Type B pancreatic cell (in vitro differentiated cells): ENCODE measurements at places on chromosomes 12 and 14.
A peak's percentile ranks its signal among the peaks of the same experiment; 100 is the strongest.

- DNase-seq = no peak
Observed at GRCh38 chr12:48978741-48979601, 849 bp downstream of the WNT1 start.

DNA sequence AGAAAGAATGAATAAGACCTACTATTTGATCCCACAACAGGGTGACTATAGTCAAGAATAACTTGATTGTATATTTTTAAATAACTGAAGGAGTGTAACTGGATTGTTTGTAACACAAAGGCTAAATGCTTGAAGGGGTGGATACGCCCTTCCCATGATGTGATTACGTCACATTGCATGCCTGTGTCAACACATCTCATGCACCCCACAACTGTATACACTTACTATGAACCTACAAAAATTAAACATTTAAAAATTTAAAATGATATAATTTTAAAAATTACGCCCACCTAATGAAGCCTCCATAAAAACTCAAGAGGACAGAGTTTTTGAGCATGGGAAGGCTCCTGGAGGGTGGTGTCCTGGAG lies 94.5 kb downstream of the SCARB1 start:
- no peak for DNase-seq

GRCh38 chr12:53754633-53755264 lies 3.0 kb upstream of the CISTR start:
- no peak for DNase-seq

DNA sequence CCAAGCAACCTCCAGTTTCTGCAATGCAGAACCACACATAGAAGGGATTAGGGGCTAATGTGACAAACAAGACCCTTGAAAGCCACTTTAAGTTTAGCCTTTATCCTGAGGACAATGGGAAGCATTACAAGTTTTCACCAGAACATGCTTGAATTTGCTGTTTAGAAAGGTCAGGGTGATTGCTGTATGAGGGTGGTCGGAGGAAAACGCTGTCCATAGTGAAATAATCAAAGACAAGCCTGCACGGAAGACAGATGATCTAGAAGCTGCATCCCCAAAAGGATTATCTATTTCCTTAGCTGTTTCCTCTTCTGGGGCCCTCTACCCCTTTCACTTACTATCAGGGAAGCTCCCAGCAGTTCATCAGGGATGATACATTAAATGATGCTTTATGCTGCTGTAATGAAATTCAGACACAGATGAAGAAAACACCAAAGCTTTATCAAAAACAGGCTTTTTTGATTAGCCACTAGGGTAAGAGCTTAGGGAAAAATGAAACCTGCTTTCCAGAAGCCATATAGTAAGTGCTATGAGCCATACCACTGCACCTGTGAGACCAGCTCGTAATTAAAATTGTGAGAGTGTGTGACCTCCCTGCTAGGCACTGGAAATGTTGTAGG lies 6.5 kb downstream of the HAL start:
- DNase-seq = no peak

- DNase-seq = no peak
Observed at GRCh38 chr12:41034686-41035085, 153.4 kb upstream of the PDZRN4 start.

- DNase-seq = no peak
Observed at GRCh38 chr14:56570295-56570694, 9.3 kb upstream of the TMEM260 start.

DNA sequence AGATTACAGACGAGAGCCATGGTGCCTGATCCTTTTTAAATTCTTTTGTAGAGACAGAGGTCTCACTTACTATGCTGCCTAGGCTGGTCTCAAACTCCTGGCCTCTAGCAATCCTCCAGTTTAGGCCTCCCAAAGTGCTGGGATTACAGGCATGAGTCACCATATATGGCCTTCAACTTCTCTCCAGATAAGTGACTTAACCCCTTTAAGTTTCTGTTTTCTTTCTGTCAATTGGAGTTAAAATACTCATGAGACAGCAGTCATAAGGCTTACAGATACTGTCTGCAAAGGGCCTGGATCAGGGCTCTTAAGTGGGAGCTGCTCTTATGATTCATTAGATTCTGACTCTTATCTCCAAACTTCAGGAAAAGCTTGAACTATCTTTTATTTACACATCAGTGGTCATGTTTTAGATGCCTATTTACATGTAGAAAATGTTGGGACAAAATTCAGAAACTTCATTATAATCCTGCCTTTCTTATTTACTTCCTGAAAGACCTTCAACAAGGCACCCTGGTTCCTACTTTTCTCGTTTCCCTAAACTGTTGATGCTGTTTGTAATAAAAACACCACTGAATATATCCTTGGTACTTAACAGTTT lies 271.5 kb upstream of the TBX3 start:
- no peak for DNase-seq

DNA sequence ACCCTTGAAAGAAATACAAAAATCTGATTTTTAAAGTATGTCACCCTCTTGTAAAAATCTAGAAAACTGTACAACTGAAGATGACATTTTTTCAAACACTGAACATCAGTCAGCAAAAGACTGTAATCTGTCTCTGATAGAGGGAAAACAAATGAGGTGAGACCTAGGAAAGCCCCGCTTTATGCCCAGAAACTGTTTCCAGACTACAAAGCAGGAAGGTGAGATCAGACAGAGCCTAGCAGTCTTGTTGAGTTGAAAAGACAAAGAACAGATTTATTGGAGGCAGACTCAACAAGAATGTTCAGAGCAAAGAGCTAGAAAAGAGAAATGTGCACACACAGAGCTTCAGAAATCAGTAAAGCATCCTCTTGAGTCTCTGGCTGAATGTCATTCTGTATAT lies 873.6 kb downstream of the LRFN5 start:
- DNase-seq = no peak

DNA sequence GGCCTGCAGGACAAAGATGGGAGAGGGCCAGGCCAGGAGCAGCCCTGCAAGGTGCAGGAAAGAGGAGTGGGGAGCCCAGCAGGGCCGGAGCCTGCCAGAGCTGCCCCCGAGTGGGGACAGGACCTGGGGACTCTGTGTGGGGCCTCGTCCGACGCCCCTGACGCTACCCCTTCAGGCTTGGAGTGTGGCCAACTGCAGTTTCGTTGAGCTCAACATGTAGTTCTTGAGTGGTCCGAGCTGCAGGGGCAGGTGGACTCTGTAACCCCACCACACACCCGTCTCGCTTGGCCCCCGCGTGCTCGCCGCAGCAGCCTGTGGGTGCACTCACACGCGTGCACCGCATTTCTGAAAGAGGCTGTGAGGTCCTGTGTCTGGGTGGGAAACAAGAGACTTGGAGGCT lies 2.0 kb downstream of the ASPG start:
- no peak for DNase-seq

GRCh38 chr14:63178912-63179311 lies 25.3 kb upstream of the RHOJ start:
- no peak for DNase-seq

DNA sequence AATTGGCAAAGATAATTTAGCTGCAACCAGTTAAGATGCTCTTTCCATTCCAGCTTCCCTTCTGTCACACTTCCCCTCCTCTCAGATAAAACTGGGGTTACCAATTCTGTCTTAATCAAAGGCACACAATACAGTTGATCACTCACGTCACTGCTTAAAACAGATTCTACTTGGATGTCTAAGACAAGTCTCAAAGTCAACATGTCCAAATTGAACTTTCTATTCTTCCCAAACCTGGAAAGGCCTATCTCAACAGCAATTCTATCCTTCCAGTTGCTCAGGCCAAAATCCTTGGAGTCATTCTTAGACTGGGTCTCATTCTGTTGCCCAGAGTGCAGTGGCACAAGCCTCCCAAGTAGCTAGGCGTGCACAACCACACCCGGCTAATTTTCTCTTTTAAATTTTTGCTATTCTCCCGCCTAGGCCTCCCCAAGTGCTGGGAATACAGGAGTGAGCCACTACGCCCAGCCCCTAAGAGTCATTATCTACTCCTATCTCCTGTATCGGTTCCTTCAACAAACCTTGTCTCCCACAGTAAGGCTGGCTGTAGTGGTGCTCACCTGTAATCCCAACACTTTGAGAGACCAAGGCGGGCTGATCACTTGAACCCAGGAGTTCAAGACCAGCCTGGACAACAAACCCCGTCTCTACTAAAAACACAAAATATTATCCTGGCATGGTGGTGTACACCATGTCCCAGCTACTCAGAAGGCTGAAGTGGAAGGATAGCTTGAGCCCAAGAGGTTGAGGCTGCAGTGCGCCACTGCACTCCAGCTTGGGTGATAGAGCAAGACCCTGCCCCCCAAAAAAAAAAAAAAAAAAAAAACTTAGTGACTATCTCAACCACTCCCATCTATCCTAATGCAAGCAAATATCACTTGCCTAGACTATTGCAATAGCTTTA lies 4.7 kb downstream of the RPS29 start:
- DNase-seq = no peak

DNA sequence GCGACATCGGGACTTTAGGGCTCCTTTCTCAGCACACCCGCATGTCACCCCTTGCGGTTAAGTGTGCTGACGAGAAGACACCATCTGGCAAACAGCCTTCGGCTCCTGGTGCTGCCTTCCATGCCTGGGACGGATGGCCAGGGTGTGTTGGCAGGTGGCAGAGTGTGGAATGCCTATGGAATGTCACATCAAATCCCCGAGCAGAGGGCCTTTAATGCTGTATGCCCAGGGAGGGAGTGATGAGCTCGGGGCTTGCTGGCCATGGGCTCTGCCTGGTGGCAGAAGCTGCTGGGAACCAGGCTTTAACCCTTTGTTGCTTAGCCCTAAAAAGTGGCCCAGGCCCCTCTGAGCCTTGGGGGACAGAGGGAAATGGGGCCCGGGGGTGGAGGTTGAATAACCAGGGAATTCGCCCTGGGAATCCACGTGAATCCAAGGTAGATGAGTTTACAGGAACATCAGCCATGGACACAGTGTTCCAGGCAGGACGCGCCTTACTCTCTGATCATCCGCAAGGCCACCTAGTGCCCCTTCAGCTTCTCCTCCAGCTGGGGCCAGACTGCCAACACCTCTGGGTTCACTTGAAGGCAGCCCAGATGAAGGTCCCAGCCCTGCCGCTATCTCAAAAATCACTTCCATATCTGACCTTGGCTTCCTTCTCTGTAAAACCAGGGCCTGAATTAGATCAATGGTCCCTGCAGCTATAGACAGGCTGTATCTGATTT lies 17.4 kb downstream of the FAM181A start:
- DNase-seq = no peak

DNA sequence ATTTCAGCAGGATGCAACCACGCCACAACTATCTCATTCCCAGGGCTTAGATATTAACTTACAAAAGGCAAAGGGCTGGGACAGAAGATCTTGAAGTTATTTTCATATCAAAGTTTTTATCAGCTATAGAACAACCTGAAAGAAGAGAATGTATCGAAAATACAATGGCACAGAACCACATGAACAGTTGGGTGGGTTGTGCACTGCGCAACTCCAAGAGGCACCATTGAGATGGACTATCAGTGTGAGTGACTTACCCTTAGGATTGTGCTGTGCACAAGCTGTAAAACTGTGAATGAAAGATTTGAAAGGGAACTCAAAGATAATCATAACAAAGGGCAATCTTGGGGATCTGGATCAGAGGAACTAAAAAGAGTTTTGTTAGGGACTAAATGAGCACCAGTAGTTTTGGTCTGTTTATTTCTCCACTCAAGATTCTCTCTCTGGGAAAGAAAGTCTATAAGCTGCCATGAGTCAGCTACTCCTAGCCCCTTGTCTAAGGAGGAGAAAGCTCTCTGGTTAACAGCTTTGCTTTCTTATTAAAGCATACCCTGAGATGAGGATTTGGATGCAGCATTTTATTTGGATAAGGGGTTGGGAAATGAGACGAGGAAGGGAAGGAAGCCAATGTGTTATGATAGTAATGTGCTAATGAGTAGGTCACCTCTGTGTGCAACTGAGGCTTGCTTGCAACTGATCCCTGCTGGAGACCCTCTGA lies 62.2 kb downstream of the TBX5 start:
- DNase-seq = no peak

- peak; percentile 10 for DNase-seq
Observed at GRCh38 chr14:69773571-69774276, 6.8 kb downstream of the SRSF5 start.

DNA sequence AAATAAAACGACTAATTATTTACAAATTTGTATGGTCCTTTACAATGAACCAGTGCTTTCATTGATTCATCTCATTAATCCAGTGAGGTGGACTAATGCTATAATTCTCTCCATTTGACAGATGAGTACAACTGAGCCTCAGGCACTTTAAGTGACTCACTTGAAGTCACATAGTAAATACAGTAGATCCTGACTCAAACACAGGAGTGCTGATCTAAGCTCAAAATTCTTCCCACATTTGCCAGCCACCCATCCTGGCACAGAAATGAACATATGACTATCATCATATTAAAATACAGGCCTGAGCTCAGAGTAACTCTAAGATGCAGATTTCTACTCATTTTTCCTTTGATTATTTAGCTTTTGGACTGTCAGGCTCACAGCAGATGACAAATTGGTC lies 30.6 kb downstream of the SLC16A7 start:
- DNase-seq = no peak

DNA sequence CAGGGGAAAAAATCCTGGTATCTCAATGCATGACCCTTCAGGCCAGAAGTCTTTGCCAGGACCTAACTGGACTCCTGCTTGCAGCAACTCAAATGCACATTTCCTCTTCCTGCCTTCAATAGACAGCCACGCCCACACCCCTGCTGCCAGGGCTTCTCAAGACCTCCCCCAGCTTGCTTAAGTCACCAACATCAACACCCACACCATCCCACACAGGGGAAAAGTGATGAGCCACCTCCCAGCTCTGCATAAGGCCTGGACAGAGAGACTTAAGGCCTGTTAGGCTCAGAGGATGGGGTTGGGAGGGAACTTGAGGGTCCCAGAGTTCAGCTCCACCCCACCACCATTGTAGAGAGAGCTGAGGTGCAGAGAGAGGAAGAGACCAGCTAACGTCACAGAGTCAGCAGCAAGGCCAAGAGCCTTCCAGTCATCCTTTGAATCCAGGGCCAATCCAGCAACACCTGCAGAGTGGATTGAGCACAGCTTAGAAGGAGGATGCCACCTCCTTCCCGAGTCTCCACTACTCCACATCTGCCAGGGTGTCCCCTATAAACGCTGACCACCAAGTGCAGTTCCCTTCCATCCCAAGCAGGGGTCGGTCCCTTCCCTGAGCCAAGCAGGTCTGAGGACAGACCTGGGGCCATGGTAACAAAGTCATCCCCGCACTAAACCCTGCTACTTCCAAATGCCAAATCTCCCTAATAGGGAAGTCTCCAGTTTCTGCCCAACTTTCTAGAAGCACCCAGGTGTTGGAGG lies 50.0 kb downstream of the KDM2B start:
- DNase-seq = no peak
